ENCODE measurements at places on chromosomes 6 and 20. TPM values are rescaled to one million over a fixed set of nuclear protein-coding genes. Genes with fewer than 3 reads are reported as not detected.

Gene LRRC73
- 1.4 TPM for total RNA-seq

Gene PRRT1
- 0.69 TPM for total RNA-seq

Gene GNAS-AS1
- not detected for total RNA-seq

Gene ARMC2
- total RNA-seq: 2.8 TPM

Gene OR12D3
- not detected for total RNA-seq

Gene TUBB1
- 0.02 TPM for total RNA-seq

Gene ELOVL2
- 6.8 TPM for total RNA-seq

Gene MDFI
- total RNA-seq: 0.92 TPM

Gene HLA-DPA1
- total RNA-seq: not detected

Gene HBS1L
- 27.6 TPM for total RNA-seq

Gene IL17F
- total RNA-seq: not detected

Gene SULF2
- total RNA-seq: 23.4 TPM

Gene PLN
- total RNA-seq: not detected

Gene WTAP
- 66.5 TPM for total RNA-seq

Gene MICB
- total RNA-seq: 7.4 TPM

Data from A549 treated with CORT108297 at 1 μM for 4 hours (cell line).